Smooth muscle cell of the umbilical artery (primary cell): ENCODE measurements at places on chromosomes 4 and X. TPM values are rescaled to one million over a fixed set of nuclear protein-coding genes. Genes with fewer than 3 reads are reported as not detected.

The PPP2R3B gene
- total RNA-seq: 14.0 and 19.1 TPM in 2 replicates

The DMD gene
- 18.1 and 34.9 TPM in 2 replicates for total RNA-seq

The HERC5 gene
- total RNA-seq: 0.59 and 0.69 TPM in 2 replicates

The ATP2B3 gene
- under 0.01 and 0.09 TPM in 2 replicates for total RNA-seq

The MAGEA3 gene
- total RNA-seq: not detected in 2 replicates

The CD38 gene
- total RNA-seq: under 0.01 TPM in 1 of 2 replicates, not detected in the other

The ASB9 gene
- 1.2 TPM in 2 replicates for total RNA-seq

The TENM3 gene
- total RNA-seq: 28.5 and 44.3 TPM in 2 replicates

The EVC gene
- total RNA-seq: 53.4 and 87.2 TPM in 2 replicates

The EGFL6 gene
- total RNA-seq: not detected in 2 replicates

The MTTP gene
- 0.09 and 0.30 TPM in 2 replicates for total RNA-seq

The RAI2 gene
- not detected in 2 replicates for total RNA-seq

The YY2 gene
- 2.1 and 3.8 TPM in 2 replicates for total RNA-seq

The CXCL1 gene
- 69.7 and 261 TPM in 2 replicates for total RNA-seq

The PLP1 gene
- total RNA-seq: not detected in 2 replicates

The ARMCX2 gene
- 131 and 151 TPM in 2 replicates for total RNA-seq

The MAGEA2 gene
- total RNA-seq: not detected in 2 replicates

The ATG4A gene
- total RNA-seq: 17.8 and 17.9 TPM in 2 replicates

The FMR1NB gene
- total RNA-seq: not detected in 2 replicates

The ARX gene
- not detected in 2 replicates for total RNA-seq

The TRO gene
- total RNA-seq: 26.7 and 30.3 TPM in 2 replicates

The ASB5 gene
- total RNA-seq: not detected in 2 replicates

The CCNB3 gene
- total RNA-seq: 0.09 and 0.30 TPM in 2 replicates

The GLRA3 gene
- not detected in 2 replicates for total RNA-seq

The TMSB15A gene
- 2.4 and 6.9 TPM in 2 replicates for total RNA-seq

The OTUD6A gene
- total RNA-seq: not detected in 2 replicates

The SFRP2 gene
- total RNA-seq: not detected in 2 replicates

The SPANXA2 gene
- total RNA-seq: not detected in 2 replicates

The HTRA3 gene
- 0.42 and 12.5 TPM in 2 replicates for total RNA-seq

The TMA16 gene
- 33.3 and 40.8 TPM in 2 replicates for total RNA-seq

The CTAG1B gene
- not detected in 2 replicates for total RNA-seq

The CXCL5 gene
- total RNA-seq: 9.1 and 17.2 TPM in 2 replicates

The EFHC2 gene
- 0.23 and 0.89 TPM in 2 replicates for total RNA-seq

The CCDC149 gene
- total RNA-seq: 6.8 and 12.6 TPM in 2 replicates

The DACH2 gene
- total RNA-seq: not detected in 2 replicates

The CLCN5 gene
- 28.1 and 28.2 TPM in 2 replicates for total RNA-seq

The INTS6L gene
- 12.4 and 15.4 TPM in 2 replicates for total RNA-seq

The PDZD4 gene
- total RNA-seq: under 0.01 and 0.18 TPM in 2 replicates

The MAGEA6 gene
- not detected in 2 replicates for total RNA-seq

The PCSK1N gene
- 1.1 and 1.2 TPM in 2 replicates for total RNA-seq

The GNPDA2 gene
- 24.8 and 27.3 TPM in 2 replicates for total RNA-seq

The S100P gene
- total RNA-seq: not detected in 2 replicates

The TLR10 gene
- total RNA-seq: not detected in 2 replicates

The UCHL1 gene
- 1,235 and 1,433 TPM in 2 replicates for total RNA-seq

The XAGE5 gene
- not detected in 2 replicates for total RNA-seq

The PPEF1 gene
- total RNA-seq: 0.30 TPM in 1 of 2 replicates, not detected in the other

The CFAP299 gene
- total RNA-seq: 1.5 and 2.3 TPM in 2 replicates

The MED28 gene
- 7.8 and 10.1 TPM in 2 replicates for total RNA-seq
